Temporal lobe (tissue), 4 donors: ENCODE measurements at places on chromosomes 7 and 10. TPM values are rescaled to one million over a fixed set of nuclear protein-coding genes. Genes with fewer than 3 reads are reported as not detected.

TUBAL3 gene
- not detected for total RNA-seq

LIPJ gene
- 0.74 TPM for total RNA-seq

LRRC18 gene
- not detected for total RNA-seq

NUTM2B gene
- total RNA-seq = 0.74 TPM

SP8 gene
- 4.9 TPM for total RNA-seq

ODAD2 gene
- 1.5 TPM for total RNA-seq
